ENCODE measurements at places on chromosomes 2 and 18. TPM values are rescaled to one million over a fixed set of nuclear protein-coding genes. Genes with fewer than 3 reads are reported as not detected.

Gene TCF7L1
- 1.8 TPM for total RNA-seq

Gene HADHB
- total RNA-seq, result 58.3 TPM

Gene PTH2R
- total RNA-seq, result not detected

Gene RBKS
- total RNA-seq, result 1.8 TPM

Gene TGFBRAP1
- 26.5 TPM for total RNA-seq

Gene MC2R
- total RNA-seq, result not detected

Gene GLI2
- total RNA-seq, result 30.3 TPM

Gene C1QL2
- total RNA-seq, result not detected

Gene OTOF
- not detected for total RNA-seq

Gene ERBB4
- under 0.01 TPM for total RNA-seq

Gene SLC11A1
- 0.17 TPM for total RNA-seq

Gene PLGLB1
- total RNA-seq, result 0.62 TPM

Gene SKA1
- 11.6 TPM for total RNA-seq

Gene ALPP
- 14.4 TPM for total RNA-seq

Gene CIB4
- total RNA-seq, result not detected

Gene GDF7
- not detected for total RNA-seq

Data from PC-3 (cell line).